Stimulated activated CD4-positive, alpha-beta T cell treated with anti-CD3 and anti-CD28 coated beads, Interleukin-4, amount 100 ng/mL, for 4 hours (primary cell): ENCODE measurements at places on chromosomes 1 and 21.

DNA sequence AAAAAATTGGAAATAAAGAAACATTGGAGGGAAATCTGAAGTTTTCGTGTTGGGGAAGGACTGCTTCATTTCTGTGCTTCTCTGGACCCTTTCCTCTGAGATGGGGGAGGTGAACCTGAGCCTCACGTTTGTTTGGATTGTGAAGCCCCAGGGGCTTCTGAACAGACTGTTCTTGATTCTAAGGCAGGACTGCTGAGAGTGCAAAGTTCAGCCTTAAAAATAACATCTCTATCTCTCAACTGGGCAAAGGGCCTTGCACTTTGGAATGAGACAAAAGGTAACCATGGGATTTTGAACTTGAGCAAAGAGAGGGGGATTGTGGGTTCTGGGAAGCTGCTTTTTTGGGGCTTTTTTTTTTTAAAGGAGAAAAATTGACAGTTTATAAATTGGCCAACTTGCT lies 45.0 kb downstream of the GPR88 start:
- DNase-seq: no peak

DNA sequence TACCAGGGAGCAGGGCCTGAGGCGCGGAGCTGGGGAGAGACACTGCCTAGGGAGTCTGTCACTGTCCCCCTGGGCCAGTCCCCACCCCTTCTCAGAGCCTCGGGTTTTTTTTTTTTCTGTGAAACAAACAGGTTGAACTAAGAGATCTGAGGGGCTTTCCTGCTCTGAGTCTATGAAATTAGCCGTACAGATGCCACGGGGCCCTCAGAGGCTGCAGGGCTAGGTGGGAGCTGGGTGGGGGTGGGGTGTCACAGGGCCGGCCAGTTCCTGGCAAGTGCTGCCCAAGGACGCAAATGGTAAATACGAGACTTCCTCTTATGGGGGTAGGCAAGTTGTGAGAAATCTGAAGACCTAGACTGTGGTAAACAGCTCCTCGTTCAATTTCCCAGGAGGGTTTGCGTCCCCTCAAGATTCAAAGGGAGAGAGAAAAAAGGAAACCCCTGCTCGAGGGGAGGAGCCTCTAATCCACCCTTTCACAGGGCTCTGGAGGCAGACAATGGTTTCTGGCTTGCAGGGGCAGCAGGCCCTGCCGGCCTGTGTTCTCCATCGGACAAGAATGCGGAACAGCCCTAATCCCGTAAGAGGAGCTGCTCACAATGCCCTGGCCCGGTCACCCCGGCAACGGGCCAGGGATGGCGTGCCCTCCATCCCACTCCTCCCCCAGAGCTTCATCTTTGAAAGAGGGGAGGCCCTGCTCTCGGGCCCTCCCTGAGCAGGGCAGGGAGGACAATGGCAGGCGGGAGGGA lies 7.8 kb downstream of the NUAK2 start:
- no peak for DNase-seq

- DNase-seq: no peak
Observed at GRCh38 chr1:198099755-198100154, 57.0 kb upstream of the NEK7 start.

DNA sequence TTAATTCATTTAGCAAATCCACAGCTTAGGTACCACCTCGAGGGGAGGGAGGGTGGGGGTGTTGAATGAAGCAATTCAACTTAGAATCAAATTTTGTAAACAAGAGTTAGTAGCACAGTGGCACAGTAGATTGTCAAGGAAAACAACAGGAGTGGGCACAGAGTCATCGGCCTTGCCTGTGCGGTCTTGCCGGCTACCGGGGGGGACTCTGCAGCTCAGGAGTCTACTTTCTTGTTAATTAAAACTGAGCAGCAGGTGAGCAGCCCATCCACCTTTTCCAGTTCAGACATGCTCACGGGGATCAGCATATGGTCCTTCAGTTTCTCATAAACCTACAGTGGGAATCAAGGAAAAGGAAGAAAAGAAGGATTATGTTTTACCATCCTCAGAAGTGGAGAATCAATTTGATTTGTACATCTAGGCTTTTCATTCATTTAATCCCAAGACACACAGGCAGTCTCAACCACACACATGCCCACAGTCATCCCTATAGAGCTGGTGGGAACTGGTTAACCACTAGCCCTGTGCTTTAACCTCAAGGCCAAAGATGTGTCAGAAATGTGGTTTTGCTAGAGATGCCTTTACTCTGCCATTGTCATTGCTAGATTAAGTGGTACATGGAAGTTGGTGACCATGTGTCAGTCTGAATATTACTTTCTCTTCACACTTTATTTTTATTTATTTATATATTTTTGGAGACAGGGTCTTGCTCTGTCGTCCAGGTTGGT lies 45.0 kb upstream of the BCL10 start:
- no peak for DNase-seq

DNA sequence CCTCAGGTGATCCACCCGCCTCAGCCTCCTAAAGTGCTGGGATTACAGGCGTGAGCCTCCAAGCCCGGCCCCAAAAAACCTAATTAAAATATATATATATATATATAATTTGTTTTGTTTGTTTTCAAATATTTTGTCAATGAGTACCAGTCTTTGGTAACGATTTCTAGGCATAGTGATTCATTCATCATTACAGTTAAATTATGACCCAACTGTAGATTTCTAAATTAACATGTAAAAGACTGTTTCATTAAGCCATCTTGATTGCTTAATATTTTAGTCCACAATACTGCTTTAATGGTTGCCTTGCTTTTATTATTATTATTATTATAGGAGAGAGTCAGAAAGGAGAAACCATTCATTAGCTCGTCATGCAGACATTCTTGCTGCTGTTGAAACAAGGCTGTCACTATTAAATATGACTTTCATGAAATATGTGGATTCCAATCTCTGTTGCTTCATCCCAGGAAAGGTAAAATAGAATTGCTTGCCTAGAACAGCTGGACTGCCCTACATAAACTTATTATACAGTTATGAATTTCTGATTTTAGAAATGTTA lies 19.9 kb downstream of the FBXO28 start:
- no peak for DNase-seq

- DNase-seq: no peak
Observed at GRCh38 chr1:85465099-85465785, at the start of gene DDAH1. Gene DDAH1, minus strand, starts transcription at chr1:85465159. Its CDS starts 114 bp downstream, at chr1:85465045.

- no peak for DNase-seq
Observed at GRCh38 chr1:245788269-245788668, 633.5 kb downstream of the KIF26B start.

- no peak for DNase-seq
Observed at GRCh38 chr1:198764748-198765147, 125.9 kb downstream of the PTPRC start.

- DNase-seq: no peak
Observed at GRCh38 chr1:223709598-223709997, 2.7 kb upstream of the CAPN2 start.

- DNase-seq: no peak
Observed at GRCh38 chr1:15468145-15468544, 7.8 kb upstream of the CELA2B start.

GRCh38 chr1:224637515-224637914 lies 21.4 kb downstream of the CNIH3 start:
- no peak for DNase-seq

DNA sequence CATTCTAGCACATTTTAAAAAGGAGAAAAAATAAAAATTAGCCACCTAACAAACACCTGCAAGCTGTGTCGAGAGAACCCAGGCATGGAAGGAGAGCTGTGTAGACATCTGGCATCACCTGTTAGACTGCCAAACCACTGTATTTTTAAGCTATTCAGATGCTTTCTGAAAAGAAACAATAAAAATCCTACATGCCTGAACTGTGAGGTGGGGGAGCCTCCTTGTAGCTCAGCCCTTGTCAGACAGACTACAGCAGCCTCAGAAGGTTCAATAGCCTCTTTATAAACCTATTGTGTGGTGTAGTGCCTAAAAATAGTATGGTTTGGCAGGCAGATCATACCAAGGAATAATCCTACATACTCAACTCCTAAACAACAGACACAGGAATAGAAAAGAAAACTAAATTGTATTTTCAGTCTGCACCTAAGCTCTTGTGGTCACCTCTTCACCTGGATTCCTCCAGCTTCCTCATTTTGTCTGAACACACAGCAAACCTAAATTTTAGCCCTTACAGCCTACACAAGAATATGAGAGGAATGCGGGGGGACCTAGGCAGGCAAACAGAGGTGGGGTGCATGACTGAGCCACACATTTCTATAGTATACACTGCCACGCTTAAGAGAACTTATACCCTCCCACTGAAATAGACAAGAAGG lies 67.0 kb downstream of the SIPA1L2 start:
- no peak for DNase-seq

DNA sequence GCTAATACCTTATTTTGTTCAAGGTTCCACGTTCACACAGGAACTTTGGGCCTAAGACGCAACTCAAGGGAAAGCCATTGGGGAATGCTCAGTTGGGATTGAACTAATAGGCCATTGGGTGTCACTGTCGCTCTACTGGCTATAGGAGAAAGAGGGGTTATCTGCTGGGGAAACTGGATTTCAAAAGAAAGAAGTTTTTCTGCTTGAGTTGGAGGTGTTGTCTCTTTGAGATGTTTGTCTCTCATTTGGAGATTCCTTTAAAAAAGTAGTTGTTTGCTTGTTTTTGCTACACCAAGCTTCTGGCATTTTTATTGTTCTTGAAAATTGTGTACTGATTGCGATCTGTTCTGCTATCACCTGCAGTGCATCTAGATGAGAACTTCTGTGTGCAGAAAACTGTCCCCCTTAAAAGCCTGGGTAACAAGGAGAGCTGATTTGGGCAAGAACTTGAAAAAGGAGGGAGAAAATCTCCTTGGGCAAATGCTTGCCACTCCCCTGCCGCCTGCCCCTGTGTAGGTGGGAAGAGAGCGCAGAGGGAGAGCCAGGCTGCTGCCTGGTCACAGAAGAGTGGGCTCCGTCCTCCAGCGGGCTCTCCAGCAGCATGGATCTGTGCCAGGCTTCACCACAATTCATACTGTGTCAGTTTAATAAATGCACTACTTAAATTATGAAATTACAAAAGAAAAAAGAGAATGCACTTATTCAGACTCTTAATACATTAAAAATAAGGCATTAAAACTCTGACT lies 39.9 kb downstream of the PEX14 start:
- DNase-seq: no peak

- DNase-seq: no peak
Observed at GRCh38 chr1:39652554-39652953, 13.1 kb upstream of the HEYL start.

- no peak for DNase-seq
Observed at GRCh38 chr1:12078938-12079861, 16.1 kb downstream of the TNFRSF8 start.

GRCh38 chr1:109887884-109888283 lies 22.8 kb upstream of the CSF1 start:
- DNase-seq: no peak

DNA sequence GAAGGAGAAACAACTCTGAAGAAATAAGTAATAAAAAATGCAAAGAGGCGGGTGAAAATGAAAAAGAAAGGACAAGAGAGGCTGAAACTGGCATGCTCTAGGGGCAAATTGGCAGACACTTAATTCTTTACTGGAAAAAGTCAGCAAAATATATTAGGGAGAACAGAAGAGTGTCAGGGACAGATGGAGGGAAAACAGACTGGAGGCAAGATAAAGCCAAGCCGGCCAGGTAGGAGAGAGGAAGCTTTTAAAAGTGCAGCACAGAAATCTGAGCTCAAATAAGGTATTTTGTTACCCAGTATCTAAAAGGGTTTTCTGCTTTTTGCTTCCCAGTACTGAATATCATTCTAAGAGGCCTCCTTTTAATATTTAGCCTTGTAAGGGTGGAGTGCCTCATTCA lies 339.3 kb downstream of the PAPPA2 start:
- no peak for DNase-seq

DNA sequence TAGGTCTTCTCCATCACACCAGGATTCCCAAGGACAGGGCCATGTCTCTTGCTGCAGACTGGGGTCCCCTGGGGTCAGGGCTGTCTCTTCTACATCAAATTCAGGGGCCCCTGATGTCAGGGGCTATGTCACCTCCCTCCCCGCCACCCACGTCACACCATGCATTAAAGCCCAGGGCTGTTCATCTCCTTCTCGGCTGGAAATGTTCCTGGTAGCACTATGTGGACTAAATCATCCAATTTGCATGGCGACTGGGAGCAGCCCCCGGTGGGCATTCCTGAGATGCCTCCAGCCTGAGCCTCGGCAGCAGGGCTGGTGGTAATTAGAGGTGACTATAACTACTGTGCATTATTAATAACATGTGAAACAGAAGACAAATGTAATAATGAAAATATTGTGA lies 151.7 kb upstream of the HMGB4 start:
- no peak for DNase-seq

- DNase-seq: no peak
Observed at GRCh38 chr21:41898998-41899397, 19.9 kb upstream of the PRDM15 start.

DNA sequence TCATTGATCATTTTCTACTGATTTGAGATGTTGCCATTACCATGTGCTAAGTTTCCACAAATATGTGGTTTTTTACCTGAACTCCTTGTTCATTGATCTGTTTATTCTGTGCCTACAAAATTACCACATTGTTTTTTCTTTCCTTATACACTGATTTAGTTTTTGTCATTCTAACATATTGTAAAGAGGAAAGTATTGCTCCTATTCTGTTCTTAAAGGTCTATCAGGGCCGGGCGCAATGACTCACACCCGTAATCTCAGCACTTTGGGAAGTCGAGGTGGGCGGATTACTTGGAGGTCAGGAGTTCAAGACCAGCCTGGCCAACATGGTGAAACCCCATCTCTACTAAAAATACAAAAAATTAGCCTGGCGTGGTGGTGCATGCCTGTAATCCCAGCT lies 75.1 kb downstream of the CAMTA1 start:
- DNase-seq: no peak

DNA sequence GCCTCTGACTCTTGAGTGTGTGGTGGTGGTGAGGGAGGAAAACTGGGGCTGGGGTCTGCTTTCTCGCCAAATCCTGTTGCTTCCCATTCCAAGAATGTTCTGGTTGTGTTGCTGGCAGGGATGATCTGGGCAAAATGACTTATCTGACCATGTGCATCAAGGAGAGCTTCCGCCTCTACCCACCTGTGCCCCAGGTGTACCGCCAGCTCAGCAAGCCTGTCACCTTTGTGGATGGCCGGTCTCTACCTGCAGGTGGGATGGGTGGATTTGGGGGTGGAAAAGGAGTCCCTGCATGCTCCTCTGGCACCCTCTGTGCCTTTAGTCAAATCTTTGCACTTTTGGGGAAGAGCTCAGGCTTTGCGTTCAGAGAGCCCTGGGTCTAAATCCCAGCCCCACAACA lies 18.1 kb downstream of the CYP4B1 start:
- no peak for DNase-seq
